ENCODE measurements at places on chromosomes 4 and X.
A peak's percentile ranks its signal among the peaks of the same experiment; 100 is the strongest.

- DNase-seq, result no peak
Observed at GRCh38 chr4:27176400-27176799, 315.8 kb downstream of the STIM2 start.

GRCh38 chr4:69860052-69860451, at the start of gene SULT1E1:
SULT1E1 (minus strand) TSS chr4:69860145; CDS start chr4:69857644, 2,501 bp downstream.
- no peak for DNase-seq

DNA sequence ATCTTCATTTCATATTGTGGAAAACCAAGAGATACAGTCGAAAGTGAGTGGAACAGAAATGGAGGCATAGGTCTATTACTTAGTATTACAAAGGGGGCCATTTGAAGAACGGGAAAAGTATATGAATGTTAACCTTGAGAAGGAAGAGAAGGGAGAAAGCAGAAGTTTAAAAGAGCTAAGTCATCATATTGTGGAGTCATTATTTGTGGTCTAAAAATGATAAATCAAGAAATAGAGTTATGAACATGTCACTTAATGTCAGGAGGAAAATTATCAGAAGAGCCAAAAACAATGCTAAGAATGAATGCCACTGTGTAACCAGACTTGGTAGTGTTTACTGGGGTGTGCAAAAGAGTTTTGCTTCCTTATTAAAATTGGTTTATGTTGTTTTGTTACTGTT, 589.5 kb upstream of the LCORL start:
- DNase-seq, result no peak

DNA sequence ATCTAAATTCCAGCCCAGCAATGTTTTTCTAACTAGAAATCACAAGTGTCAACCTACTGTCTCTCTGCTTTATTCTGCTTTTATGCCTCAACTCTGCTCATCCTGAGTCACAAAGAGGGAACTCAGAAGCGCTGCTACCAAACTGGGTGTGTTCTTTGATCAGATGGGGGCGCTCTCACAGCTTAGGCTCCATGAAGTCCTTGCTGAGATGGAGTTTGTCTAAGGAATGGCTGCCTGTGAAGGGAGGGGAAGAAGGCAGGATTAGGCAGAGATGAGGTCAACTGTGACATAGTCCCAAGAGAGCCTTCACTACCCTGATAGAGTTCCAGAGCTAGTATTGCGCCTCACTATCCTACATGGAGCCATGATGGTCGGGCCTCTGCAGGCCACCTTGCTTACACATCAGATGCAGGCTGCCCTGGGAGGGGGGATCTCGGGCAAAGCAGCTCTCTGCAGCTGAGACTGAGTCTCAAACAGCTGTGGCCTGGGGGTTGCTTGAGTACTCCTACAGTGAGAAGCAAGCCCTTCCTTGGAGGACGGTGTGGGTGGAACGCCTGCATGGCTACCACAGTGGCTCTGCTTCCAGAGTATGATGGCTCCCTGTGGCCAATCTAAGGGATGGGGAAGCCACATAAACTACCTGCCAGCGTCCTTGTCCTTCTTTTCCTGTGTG, 219.9 kb downstream of the CCNG2 start:
- DNase-seq, result no peak

GRCh38 chr4:60019180-60019579, 1180.9 kb upstream of the ADGRL3 start:
- DNase-seq, result no peak

DNA sequence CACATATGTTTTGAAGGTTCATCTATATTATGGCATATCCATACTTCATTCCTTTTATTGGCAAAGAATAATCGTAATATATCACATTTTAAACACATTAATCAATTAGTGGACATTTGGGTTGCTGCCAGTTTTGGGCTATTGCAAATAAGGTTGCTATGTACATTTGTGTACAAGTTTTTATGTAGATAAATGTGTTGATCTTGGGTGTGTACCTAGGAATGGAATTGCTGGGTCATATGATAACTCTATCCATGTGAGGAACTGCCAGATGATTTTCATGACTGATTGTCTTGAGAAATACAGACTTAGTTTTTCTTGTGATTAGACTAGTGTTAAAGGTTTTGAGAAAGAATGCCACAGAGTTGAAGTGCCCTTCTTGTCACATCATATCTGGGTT, 99.2 kb upstream of the RAB40AL start:
- DNase-seq, result no peak

DNA sequence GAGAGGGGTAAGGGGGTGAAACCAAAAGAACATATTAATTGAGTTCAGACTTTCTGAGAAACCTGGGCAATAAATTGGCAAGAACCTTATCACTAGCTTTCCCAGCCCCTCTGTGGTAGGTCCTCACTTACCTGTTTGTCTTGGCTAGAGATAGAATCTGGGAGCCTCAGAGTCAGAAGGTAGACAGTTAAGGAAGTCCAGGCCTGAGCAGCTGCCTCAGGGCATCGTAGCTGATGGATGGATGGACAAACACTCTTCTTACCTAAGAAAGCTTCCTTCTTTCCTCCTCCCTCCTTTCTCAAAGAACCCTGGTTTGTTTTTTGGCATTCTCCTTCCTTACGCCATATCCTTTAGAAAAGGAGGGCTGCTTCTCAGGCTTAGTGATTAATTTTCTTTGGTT, 24.4 kb downstream of the FRAS1 start:
- DNase-seq, result no peak

GRCh38 chr4:186557486-186557885, 2.1 kb upstream of the MTNR1A start:
- DNase-seq, result peak; percentile 29

GRCh38 chrX:16185725-16186136, 18.4 kb downstream of the MAGEB17 start:
- DNase-seq, result peak; percentile 44

GRCh38 chr4:56804551-56804950, 16.9 kb downstream of the SPINK2 start:
- peak; percentile 46 for DNase-seq

DNA sequence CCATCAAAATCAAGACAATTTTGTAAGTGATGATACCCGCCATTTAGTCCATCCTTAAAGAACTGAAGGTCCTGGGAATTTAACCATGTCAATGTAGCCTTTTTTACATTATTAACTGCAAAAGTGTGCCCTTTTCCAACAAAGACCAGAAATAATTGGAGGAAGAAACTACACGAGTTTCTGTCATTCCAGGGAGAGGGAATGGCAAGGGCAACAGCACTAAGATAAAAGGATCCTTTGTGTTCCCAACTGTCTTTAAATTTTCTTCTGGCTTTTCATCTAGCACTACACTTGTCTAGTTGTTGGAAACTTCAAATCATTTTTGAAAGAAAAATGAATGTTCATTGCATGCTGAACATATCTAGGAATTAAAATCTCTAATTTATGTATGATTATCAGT, 286.2 kb downstream of the GALNTL6 start:
- no peak for DNase-seq

DNA sequence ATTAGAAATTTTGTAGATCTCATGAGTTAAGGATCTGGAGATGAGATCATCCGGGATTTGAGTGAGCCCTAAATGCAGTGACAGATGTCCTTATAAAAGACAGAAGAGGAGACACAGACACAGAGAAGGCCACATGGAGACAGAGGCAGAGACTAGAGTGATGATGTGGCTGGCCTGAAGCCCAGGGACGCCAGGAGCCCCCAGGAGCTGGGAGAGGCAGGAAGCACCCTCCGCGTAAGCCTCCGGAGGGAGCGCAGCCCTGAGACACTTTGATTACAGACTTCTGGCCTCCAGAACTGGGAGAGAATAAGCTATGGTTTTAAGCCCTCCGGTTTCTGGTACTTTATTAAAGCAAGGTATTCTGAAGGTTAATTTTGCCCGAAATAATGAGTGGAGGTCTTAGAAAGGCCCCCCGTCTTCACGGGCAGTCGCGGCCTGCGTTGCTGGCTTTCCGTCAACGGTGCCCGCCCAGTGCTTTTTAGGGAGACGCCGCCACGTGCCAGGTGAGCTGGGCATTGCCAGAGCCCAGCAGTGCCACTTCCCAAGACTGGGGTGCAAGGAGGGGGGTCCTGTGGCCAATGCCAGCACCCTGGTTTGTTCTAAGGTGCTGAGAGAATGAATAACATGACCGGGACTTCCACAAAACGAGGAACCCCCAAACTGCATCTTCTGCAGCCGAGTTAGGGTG, 8.1 kb downstream of the DHRSX start:
- DNase-seq, result no peak

DNA sequence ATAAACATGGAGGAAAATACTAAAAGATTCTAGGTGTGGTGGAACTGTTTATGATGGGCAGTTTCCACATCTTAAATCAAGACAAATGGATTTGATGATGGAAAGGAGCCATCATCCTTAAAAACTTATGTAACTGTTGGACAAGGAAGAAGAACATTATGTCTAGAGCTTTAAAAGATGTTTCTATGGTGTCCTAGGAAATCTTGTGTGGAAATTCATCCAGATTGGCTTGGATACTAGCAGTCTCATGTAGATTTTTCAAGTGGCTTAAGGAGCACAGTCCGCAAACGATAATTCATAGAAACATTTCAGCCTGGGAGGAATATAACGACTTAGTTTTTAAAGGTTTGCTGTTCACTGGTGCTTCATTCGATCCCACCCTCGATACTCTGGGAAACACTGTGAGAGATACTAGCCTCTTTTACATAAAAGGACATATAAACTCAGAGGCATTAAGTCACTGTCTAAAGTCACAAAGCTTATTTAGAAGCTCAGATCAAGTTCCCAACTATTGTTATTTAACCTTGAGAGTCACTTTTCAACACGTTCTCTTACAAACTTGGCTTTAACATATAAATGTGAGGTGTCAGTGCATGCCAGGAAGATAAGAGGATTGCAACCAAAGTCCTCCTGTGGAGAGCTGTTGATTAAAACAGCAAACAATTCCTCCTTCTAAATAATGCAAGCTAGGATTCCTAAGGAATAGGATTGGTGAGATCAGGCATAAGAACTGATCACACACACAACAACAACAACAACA, 135.7 kb upstream of the SCML1 start:
- no peak for DNase-seq

GRCh38 chrX:66717926-66718325, 79.0 kb upstream of the EDA2R start:
- no peak for DNase-seq

DNA sequence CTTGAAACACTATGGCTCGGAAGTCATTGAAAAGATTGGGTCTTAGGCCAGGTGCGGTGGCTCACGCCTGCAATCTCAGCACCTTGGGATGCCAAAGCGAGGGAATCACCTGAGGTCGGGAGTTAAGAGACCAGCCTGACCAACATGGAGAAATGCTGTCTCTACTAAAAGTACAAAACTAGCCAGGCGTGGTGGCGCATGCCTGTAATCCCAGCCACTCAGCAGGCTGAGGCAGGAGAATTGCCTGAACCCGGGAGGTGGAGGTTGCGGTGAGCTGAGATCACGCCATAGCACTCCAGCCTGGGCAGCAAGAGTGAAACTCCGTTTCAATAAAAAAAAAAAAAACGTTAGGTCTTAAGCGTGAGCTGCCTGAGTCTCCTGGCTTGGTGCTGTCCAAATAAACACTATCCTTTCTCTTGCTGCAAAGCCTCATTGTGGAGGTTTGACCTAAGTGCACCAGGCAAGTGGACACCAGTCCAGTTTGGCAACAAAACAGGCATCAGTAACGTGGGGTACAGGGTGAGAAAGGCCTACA, 185.9 kb downstream of the DHRSX start:
- DNase-seq, result no peak

- no peak for DNase-seq
Observed at GRCh38 chr4:109708990-109709389, 5.7 kb upstream of the CASP6 start.

GRCh38 chr4:13378973-13379759, 105.0 kb downstream of the RAB28 start:
- DNase-seq, result no peak

DNA sequence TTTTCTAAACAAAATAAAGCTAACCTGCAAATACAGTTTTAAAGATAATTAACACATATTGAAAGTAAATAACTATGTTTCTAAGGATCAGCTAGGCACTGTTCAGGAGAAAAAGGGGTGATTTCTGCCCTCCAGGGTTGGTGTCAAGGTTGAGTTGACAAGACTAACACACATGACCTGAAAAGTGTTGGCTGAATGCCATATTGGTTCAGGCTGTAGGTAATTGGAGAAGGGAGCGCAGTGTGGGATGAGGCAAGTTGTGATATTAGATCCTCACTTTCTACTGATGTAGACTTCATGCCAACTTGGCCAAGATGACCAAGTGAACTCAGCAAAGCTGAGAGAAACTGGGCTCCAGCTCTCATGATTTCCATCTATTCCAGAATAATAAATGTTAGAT, 42.2 kb downstream of the PPM1K start:
- DNase-seq, result no peak

DNA sequence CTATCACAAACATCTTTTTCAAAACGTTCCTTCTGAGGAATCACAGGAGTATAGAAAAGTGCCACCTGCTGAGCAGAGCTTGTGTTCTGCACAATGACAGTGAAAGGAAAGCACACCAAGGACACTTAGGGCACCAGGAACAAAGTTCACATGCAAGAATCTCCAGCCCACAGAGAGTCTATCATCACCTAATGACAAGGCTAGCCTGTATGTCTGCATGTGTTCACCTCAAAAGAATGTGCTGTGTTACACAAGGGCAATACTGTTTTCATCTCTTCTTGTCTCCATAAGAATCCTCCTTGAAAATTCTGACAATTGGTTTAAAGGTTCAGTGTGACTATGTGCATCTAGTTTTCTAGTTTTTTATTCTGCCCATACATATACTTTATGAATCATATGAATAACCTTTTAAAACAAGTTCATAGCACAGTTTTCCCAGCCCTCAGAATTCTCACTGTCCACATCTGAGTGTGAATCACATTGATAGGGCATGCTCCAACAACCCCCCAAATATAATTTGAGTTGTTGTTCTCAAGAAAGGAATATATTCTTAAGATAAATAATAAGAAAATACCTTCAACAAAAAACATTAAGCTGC, 118.0 kb downstream of the PWWP3B start:
- no peak for DNase-seq

DNA sequence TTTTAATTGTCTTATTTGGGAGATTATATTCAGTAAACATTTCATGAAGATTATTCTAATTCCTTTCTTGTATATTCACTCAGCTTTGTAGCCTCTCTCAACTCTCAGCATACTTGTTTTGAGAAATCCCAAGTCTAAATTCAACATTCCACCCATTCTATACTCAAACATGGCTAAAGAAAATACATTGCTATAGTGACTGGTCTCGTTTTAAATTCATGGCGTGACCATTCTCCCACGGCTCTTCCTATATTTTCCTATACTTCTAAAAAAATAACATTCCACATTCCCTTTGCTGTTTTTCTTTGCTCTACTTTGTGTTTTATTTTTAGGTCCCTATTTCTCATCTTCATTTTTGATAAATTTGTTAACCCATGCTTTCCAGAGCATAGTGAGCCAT, 49.2 kb upstream of the UGT2A1 start:
- no peak for DNase-seq

DNA sequence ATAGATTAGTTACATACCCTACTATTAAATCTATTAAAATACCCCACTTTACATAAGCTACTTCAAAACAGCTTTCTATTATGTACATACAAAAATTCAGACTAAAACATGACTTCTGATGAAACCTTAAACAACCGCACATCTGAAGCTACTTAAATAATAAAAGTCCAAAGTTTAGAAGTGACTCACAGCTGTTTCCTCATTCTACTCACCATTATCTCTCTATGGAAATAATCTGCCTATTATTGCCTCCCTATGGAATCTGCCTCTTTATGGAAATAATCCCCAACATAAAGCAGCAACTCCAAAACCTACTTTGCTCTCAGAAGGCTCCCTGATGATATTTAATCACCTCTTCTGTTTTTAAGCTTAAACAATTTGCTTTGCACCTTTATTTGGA, 15.7 kb upstream of the BANK1 start:
- no peak for DNase-seq
